Left ventricle myocardium superior (tissue), 1 donor: ENCODE measurements at places on chromosomes 7 and 10. TPM values are rescaled to one million over a fixed set of nuclear protein-coding genes. Genes with fewer than 3 reads are reported as not detected.

DNA sequence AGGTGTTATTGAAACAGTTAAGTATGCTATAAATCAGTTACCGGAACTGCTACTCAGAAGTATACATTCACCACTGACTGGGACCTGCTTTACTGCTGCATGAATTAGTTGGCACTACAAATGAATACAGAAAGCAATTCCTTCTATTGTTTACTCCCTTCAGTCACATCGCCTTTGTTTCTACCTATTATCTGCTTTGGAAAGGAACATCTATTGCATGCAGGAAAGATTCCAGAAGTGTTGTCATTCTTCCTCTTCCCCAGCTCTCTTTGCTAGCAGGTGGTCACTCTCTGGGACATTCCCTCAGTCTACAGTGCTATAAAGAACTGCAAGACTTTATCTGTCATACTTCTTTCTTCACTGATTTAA lies 131.3 kb downstream of the ANK3 start:
- no peak for DNase-seq

DNA sequence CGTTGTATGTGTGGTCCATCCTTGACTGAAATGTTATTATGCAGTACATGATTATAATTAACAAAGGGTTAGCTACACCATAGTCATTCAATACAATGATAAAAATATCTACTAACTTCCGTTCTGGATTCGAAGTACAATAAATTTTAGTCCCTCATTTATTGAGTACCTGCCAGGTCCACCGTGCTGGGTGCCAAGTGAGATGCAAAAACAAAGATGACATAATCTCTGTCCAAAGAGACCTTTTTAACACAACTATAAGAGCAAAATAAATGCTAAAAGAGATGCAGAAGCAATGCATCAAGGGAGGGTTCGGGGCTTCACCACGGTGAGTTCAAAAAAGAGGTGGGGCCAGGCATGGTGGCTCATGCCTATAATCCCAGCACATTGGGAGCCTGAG lies 33.1 kb downstream of the LAMB1 start:
- DNase-seq = peak; percentile 63

MKX gene
- 0.15 TPM for total RNA-seq

DNA sequence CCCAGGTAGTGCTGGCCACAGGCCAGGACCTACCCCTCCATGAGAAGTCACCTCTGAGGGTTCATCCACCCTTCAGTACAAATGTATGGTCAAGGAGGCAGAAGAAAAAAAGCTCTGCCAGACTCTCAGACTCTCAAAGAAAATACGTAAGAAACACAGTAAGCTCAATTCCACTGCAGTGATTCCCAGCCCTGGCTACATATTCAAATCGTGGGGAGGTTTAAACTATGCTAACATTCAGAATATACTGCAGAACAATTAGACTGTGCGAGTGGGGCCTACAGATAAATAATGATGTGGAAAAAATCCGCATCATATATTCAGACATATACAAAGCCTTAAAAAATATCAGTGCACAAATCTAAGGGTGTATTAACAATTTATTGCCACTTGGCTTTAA lies 162.6 kb downstream of the ATE1 start:
- no peak for DNase-seq

- DNase-seq = no peak
Observed at GRCh38 chr7:155986497-155987160, 174.4 kb upstream of the SHH start.

GRCh38 chr7:134910968-134911367 lies 75.3 kb upstream of the AGBL3 start:
- no peak for DNase-seq

TECPR1 gene
- total RNA-seq = 25.2 TPM

BLVRA gene
- total RNA-seq = 47.4 TPM

TAS2R4 gene
- 0.20 TPM for total RNA-seq

GRCh38 chr7:26151096-26151495 lies 902 bp upstream of the NFE2L3 start:
- DNase-seq = no peak

- DNase-seq = no peak
Observed at GRCh38 chr7:140989068-140989467, 25.7 kb downstream of the MRPS33 start.

DNA sequence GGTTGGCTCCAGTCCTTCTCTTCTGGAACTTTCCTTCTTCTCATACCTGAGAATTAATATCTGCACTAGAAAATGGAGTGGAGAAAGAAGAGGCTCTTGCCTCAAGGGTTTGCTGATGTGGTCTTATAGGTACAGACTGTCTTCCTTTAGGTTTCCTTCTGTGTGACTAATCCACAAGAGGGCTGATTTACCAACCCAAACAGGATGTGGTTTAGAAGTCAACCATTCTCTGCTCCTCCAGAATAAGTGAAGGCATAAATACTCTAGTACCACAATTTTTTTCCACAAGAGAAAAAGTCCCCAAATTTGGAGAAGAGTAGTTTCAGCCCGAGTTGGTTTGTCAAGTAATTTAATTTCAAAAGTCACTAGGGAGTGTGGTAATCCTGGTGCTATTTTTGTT lies 85.8 kb downstream of the NRP1 start:
- DNase-seq = no peak

GRCh38 chr7:6558837-6559236 lies 7.6 kb upstream of the GRID2IP start:
- DNase-seq = no peak

DNA sequence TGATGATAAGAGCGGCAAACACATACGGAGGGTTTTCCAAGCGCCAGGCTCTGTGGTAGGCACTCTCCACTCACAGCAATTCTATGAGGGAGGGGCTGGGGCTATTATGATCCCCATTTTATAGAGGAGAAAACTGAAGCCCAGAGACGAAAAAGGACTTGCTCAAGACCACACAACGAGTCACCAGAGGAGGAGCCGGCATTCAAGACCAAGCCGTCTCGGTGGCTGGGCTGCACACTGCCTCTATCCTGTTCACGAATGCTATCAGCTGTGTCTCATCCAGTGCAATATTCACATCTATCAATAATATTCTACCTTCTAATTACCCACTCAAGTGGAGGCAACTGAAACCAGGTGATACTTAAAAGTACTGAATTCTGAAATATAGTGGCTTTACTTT lies 67.8 kb upstream of the NMT2 start:
- no peak for DNase-seq
